ENCODE measurements at places on chromosomes 5 and 9.

DNA sequence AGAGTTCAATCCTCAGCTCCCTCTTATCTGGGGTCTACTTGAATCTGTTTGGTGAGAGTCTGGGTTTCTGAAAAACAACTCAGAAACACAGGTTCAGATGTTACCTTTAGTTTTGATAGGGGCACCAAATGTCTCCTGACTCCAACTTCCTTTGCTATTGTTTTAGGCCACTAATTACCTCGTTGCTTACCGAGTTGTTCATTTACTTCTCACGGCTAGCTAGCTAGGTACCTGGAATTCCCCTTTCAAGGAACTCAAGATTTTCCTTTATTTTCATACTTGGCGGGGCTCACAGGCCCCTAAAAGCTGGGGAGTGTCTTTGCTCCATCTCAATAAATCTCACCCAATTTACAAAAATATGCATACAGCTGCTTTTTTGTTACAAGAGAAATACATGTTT is 111.4 kb downstream of the SLC28A3 start:
- DNase-seq, result no peak

GRCh38 chr5:76513476-76513875 is 109.7 kb downstream of the F2RL2 start:
- no peak for DNase-seq

GRCh38 chr5:94969174-94969573 is 315.7 kb downstream of the MCTP1 start:
- DNase-seq, result peak; percentile 8

GRCh38 chr5:68295772-68296171 is 80.2 kb downstream of the PIK3R1 start:
- peak; percentile 67 for DNase-seq

GRCh38 chr9:136679431-136679941 is 7.8 kb downstream of the AGPAT2 start:
- no peak for DNase-seq

DNA sequence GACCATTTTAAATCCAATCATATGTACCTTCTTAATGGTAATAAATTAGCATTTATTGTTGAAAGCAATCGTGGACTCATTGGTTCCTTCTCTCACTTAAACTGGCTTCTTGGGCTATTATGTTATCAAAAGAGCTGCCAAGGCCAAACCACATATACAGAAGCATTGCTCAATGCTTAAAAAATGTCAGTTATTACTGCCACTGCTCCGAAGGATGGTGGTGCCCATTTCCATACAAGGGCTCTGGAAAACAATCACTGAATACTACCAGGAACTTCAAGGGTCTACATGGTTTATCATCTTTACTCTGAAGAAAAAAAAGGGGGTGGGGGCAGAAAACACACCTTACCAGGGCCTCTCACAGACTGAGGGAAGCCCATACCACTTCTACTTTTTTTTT is 104.3 kb downstream of the GNAQ start:
- DNase-seq, result no peak

DNA sequence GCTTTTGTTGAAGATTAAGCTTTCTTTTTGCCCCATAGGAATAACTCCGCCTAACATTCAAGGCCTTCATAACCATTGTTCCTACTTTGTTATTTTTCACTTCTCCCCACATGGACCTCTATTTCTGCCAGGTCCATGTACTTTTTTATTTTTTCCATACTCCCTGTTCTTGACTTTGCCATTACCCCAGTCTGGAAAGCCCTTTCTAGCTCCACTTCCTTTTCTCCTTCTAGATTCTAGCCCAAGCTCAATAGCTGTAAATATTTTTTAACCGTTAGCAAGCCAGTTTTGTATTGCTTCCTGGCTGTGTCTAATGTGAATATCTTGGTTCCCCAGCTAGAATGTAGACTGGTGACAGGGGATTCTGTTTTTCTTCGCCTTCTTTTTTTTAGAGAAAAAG is 26.1 kb downstream of the NCBP1 start:
- no peak for DNase-seq

DNA sequence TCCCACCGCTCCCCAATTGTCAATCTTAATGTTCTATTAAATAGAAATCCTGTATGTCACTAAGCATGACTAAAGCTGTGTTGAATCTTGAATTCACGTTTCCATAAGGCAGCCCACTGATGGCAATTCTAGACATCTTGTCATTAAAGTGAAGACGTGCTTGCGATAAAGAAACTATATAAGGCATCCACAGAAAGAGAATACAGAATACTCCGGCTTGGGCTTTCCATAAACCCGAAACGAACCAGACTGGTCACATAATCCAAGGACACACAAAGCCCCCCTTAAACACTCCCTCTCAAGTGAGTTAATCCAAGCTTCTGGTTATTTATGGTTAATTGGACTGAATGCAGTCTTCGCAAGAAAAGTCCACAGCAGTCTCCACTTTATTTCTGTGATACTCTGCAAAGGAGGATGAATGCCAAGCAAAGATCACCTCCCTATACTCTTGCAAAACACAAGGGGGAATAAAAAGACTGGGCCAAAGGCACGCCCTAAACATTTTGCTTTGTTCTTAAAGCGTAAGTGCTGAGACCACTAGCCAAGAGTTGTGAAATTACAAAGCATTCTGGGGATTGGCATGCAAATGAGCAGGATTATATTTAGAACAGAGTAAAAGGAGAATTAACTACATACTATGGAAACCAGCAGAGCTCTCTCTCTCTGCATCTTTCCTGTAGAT is 54.7 kb downstream of the DPYSL3 start:
- peak; percentile 22 for DNase-seq

- DNase-seq, result no peak
Observed at GRCh38 chr9:113548221-113549041, 84.9 kb downstream of the RGS3 start.

GRCh38 chr5:109030360-109031143 is 282.9 kb downstream of the FER start:
- no peak for DNase-seq

DNA sequence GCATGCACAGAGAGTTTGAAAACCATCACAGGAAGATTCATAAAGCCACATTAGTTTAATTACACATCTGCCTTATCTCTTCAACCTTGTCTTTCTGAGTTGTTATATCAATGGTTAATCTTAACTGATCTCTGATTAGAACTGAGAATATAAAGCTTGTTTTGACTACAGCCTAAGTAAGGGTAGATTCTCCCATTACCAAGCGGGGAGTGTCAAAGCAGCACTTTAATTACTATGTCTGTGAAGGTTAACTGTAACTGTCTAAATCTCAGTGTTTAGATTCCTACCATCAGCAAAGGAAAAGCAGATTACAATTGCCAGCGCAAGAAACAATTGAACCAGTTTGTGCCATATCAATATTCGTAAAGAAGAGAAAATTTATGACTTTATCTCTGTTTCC is 348.7 kb downstream of the CDH12 start:
- no peak for DNase-seq

- no peak for DNase-seq
Observed at GRCh38 chr9:33498387-33498786, 24.7 kb upstream of the NOL6 start.

- DNase-seq, result peak; percentile 30
Observed at GRCh38 chr5:10702040-10702629, 58.9 kb downstream of the DAP start.

- DNase-seq, result no peak
Observed at GRCh38 chr5:180438785-180439780, 55.1 kb upstream of the CNOT6 start.

DNA sequence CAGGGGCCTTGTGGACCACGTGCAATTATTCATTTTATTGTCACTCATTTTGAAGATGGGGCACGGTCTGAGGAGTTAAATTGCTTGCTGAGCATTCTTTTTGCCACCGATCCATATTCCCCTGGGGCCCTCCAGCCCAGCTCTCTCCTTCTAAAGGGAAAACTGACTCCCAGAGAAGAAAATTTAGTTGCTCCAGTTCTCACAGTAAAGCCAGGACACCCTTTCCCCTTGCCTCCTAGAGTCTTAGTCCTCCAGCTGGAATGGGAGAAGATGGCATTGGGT is 1.0 kb upstream of the PANK3 start:
- DNase-seq, result no peak

GRCh38 chr9:77816641-77817341 is 168.7 kb upstream of the GNA14 start:
- no peak for DNase-seq

DNA sequence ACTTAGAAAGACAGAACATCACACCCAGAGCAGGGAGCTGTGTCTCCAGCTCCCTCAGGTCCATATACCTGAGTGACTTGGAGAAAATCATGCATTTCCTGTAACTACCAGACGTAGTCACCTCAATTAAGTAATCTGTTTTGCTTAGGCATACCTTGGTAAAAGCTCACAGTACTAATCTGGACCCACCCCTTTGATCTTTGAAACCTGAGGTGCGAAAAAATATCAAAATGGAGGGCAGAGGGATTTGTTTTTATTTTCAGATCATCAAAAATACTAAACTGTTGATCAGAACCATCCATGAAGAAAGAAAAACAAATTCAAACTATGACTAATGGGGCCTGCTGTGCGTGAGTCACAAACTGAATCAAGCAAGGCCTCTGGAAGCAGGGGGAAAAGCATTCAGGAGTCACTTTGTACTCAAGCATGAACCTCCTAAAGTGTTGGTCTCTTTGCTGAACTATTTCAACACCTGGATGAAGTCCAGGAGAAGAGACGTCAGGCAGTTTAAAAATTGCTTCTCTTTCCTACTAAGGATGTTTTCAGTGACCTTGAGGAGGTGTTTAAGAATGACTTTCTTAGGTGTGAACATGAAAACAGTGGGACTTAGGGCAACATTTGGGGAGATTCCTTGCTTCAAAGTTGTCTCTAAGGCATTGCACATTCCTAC is 76.3 kb downstream of the MUSK start:
- peak; percentile 95 for DNase-seq

DNA sequence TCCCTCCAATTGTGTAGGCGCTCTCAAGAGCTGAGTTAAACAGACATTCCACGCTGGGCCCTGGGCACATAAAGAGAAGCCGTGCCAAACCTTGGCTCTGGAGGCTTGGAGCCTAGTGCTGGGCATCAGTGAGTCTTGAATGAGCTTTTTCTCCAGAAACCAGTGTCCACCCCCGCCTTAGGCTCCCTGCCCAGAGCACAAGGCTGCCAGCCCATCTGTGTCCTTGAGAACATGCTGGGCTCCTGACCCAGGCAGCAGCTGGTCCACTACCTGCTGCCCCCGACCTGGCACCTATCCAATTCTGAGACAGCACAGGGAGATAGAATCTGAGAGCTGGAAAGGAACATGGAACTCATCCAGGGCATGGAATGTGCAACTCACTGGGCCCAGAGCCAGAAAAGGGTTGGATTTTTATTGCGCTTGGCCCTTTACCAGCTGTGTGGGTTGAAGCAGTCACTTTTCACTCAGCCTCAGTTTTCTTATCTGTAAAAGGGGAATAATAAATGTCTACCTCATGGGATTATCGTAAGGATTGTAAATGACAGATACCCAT is 92.4 kb upstream of the CPLX2 start:
- DNase-seq, result peak; percentile 76

DNA sequence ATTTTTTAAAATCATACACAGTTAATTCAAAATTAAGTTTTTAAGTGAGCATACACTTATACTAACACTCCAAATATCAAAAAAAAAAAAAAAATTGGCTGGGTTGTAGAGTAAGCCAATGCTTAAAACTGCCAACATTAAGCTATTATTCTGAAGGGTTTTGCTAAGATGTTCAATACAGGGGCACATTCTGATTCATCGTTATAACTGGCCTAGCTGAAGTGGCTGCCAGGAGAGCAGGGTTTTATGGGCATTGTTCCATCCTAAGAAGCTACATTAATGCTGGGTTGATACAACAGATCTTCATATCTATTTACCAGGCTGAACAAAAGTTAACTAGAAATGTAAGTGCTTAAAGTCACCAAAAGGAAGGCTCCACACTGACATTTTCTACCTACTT is 13.4 kb downstream of the ELAVL2 start:
- DNase-seq, result no peak

GRCh38 chr9:98989036-98990000 is 45.6 kb downstream of the COL15A1 start:
- peak; percentile 51 for DNase-seq

DNA sequence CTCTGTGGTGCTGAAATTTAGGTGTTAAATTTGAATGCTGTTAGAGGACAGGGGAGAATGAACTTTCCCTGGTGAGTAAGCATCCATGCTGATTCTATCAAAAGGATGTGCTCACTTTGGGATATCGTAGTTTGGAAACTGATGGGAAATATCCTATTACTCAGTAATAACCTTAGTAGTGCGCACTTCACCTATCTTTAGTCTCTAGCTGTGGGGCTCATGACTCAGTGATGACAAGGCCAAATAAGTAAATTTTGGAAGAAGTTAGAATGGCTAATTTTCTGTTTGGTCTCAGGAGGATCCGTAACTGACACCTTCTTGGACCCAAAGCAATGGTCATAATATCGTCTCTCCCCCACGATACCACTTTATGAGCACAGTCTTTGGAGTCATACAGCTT is 448.4 kb downstream of the PSAT1 start:
- no peak for DNase-seq

DNA sequence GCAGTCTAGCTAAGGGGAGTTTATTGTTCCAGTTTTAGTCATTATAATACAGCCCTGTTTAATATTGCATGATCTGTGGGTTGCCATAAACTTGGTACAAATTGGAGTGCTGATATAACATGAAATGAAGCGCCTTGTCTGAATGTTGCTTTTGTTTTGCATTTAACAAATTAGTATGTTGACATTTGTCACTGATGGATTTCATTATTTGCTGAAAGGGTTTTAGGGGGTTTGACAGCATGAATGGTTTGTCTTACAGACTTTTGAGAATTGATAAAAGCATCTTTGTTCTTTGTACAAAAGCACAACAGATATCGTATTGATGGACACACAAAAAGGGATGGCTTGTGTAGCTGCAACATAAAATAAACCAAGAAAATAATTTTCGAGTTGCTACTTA is 178.3 kb downstream of the AOPEP start:
- no peak for DNase-seq

- DNase-seq, result no peak
Observed at GRCh38 chr5:66652818-66653217, 56.6 kb downstream of the MAST4 start.

DNA sequence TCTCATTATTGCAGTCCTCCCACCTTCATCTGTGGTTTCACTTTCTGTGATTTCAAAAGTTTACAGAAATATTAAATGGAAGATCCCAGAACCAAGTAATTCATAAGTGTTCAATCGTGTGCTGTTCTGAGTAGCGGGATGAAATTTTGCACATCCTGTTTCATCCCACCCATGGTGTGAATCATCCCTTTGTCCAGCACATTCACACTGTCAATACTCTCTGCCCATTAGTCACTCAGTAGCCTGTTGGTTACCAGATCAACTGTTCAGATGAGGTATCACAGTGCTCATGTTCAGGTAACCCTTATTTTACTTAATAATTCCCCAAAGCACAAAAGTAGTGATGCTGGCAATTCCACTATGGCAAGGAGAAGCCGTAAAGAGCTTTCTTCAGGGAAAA is 26.8 kb downstream of the FAM81B start:
- DNase-seq, result peak; percentile 45

DNA sequence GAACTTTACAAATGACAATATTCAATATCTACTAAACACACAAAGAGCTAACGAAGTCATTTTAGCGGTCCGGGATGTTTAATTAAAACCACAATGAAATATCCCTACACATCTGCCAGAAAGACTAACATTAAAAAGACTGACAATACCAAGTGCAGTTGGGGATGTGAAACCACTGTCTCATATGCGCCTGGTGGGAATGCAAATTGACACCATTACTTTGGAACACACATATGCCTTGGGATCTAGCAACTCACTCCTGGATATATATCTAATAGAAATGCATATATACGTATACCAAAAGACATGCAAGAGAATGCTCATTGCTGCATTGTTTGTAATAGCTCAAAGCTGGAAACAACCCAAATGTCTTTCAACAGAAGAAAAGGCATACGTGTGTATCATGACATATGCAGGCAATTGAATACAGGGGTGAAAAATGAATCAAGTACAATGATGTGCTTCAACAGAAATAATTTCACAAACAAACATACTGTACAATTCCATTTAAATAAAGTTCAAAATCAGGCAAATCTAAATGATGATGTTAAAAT is 153.3 kb downstream of the CARTPT start:
- no peak for DNase-seq
